ENCODE measurements at places on chromosomes 11 and 22. TPM values are rescaled to one million over a fixed set of nuclear protein-coding genes. Genes with fewer than 3 reads are reported as not detected.

GRCh38 chr22:40580631-40581030 lies 55.9 kb downstream of the MRTFA start:
- DNase-seq: no peak

Gene MS4A7
- total RNA-seq: 0.86 TPM

Gene MGAT3
- 0.12 TPM for total RNA-seq

Gene NPAS4
- total RNA-seq: not detected

- no peak for DNase-seq
These were observed 55.1 kb downstream of the C11orf58 start for GRCh38 chr11:16793511-16793910.

- no peak for DNase-seq
These were observed 57.9 kb upstream of the ANGPTL5 start for GRCh38 chr11:101974255-101974654.

Measured in CD4-positive, CD25-positive, alpha-beta regulatory T cell (primary cell).